Diencephalon (tissue), 1 donor: ENCODE measurements at places on chromosomes 13 and 19. TPM values are rescaled to one million over a fixed set of nuclear protein-coding genes. Genes with fewer than 3 reads are reported as not detected.

TRPC4 gene
- 16.8 TPM for total RNA-seq

KBTBD6 gene
- 86.0 TPM for total RNA-seq

RCBTB2 gene
- total RNA-seq, result 34.1 TPM

ADM5 gene
- 1.4 TPM for total RNA-seq

ATP4B gene
- total RNA-seq, result 0.23 TPM

CRYL1 gene
- 22.4 TPM for total RNA-seq

CEACAM18 gene
- not detected for total RNA-seq

IL11 gene
- total RNA-seq, result 0.23 TPM

WDFY2 gene
- 9.0 TPM for total RNA-seq

PMIS2 gene
- not detected for total RNA-seq

BRD4 gene
- 14.8 TPM for total RNA-seq

ELSPBP1 gene
- total RNA-seq, result not detected

GPR42 gene
- total RNA-seq, result not detected

LHB gene
- total RNA-seq, result not detected

HCN2 gene
- total RNA-seq, result 27.9 TPM

CGB1 gene
- total RNA-seq, result not detected

ZNF90 gene
- total RNA-seq, result 3.9 TPM

GRIN2D gene
- total RNA-seq, result 15.7 TPM

CD37 gene
- 2.1 TPM for total RNA-seq

MRPL54 gene
- 34.4 TPM for total RNA-seq

CEACAM21 gene
- total RNA-seq, result 18.0 TPM

CYP4F8 gene
- total RNA-seq, result not detected

ETV2 gene
- total RNA-seq, result 0.46 TPM

LGALS14 gene
- total RNA-seq, result 1.4 TPM

MEDAG gene
- total RNA-seq, result 0.46 TPM

UPF1 gene
- 41.5 TPM for total RNA-seq

ELOF1 gene
- 22.8 TPM for total RNA-seq

CLEC17A gene
- 0.46 TPM for total RNA-seq

IRGQ gene
- 134 TPM for total RNA-seq

STAP2 gene
- 0.69 TPM for total RNA-seq

OR10H1 gene
- not detected for total RNA-seq

ZNF491 gene
- 14.8 TPM for total RNA-seq

CRTC1 gene
- 11.8 TPM for total RNA-seq

STXBP2 gene
- total RNA-seq, result 3.5 TPM

ATXN8OS gene
- total RNA-seq, result 2.1 TPM

ZNF57 gene
- total RNA-seq, result 6.0 TPM

IFNL1 gene
- total RNA-seq, result not detected

CD33 gene
- total RNA-seq, result 0.23 TPM

C19orf33 gene
- total RNA-seq, result not detected

NFIX gene
- 27.9 TPM for total RNA-seq

ABCC4 gene
- total RNA-seq, result 18.5 TPM

DCT gene
- 0.92 TPM for total RNA-seq

ZNF221 gene
- total RNA-seq, result 20.3 TPM

RASGRP4 gene
- total RNA-seq, result 0.23 TPM

TSHZ3 gene
- total RNA-seq, result 3.7 TPM

KIRREL2 gene
- total RNA-seq, result 1.8 TPM

TSKS gene
- not detected for total RNA-seq
